Stimulated activated CD4-positive, alpha-beta T cell treated with anti-CD3 and anti-CD28 coated beads, Interleukin-4, amount 100 ng/mL, for 48 hours (primary cell): ENCODE measurements at places on chromosomes 12 and 14.

- peak; percentile 5 for DNase-seq
Observed at GRCh38 chr12:45655186-45655585, 74.3 kb upstream of the ARID2 start.

GRCh38 chr12:97493731-97494130 is 31.1 kb downstream of the RMST start:
- no peak for DNase-seq

DNA sequence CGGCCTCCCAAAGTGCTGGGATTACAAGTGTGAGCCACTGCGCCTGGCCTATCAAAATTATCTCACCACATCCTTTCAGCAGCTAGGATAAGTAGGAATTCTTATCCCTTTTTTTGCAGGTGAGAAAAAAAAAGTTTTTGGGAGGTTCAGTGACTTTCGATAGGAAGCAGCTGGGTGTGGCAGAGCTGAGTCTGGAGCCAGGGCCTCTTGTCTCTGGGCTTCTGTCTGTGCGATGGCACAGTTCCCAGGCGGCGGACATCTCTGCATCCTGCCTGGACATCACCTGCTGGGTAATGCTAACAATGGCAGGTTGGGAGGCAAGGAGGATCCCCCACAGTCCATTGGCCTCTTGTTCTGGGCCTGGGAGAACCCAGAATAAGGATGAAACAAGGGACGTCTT is 12.5 kb downstream of the NRXN3 start:
- DNase-seq = no peak

- DNase-seq = no peak
Observed at GRCh38 chr14:61591862-61592261, 103.5 kb upstream of the HIF1A start.

GRCh38 chr12:98483621-98484503 is 31.5 kb upstream of the TMPO start:
- DNase-seq = no peak

DNA sequence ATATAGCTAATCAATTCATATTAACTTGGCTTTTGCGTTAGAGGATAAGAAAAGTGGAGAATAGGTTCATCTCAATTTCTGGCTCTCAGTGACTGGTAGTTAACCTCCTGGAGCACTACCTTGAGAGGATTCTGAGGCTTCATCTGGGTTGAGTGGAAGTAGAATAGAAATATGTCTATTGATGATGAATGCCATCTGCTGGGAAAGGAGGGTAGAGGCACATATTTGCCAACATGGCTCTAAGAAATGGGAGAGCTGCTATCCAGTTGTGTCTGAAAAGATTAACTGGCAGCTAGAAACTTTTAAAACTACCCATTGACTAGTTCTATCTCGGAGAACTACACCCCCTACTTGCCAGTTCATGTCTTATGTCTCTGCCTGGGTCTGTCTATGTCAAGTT is 530.1 kb downstream of the NRXN3 start:
- DNase-seq = no peak

- DNase-seq = no peak
Observed at GRCh38 chr14:70789961-70790360, 19.4 kb downstream of the MAP3K9 start.

GRCh38 chr12:68252077-68252476 is 1.3 kb downstream of the IL22 start:
- no peak for DNase-seq

- DNase-seq = no peak
Observed at GRCh38 chr14:93073358-93073707, 42.4 kb downstream of the ITPK1 start.

DNA sequence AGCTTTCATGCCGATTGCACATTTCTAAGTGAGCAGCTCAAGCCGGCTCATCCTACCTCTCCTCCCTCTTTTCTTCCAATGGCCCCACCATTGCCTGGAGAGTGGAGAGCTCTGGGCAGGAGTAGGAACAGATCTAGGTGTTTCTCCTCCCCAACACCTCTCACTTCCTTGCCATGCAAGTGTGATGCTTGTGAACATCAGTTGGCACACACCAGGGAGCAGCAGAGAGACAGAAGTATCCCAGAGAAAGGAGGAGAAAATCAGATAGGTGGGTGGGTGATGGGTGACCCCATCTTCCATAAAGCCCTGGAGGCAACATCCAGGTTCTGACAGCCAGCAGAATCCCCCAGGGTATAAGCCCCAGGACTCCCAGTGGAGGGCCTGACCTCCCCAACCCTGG is 27.8 kb downstream of the NPC2 start:
- DNase-seq = no peak

GRCh38 chr12:50188875-50189575 is 21.9 kb upstream of the CERS5 start:
- peak; percentile 36 for DNase-seq

DNA sequence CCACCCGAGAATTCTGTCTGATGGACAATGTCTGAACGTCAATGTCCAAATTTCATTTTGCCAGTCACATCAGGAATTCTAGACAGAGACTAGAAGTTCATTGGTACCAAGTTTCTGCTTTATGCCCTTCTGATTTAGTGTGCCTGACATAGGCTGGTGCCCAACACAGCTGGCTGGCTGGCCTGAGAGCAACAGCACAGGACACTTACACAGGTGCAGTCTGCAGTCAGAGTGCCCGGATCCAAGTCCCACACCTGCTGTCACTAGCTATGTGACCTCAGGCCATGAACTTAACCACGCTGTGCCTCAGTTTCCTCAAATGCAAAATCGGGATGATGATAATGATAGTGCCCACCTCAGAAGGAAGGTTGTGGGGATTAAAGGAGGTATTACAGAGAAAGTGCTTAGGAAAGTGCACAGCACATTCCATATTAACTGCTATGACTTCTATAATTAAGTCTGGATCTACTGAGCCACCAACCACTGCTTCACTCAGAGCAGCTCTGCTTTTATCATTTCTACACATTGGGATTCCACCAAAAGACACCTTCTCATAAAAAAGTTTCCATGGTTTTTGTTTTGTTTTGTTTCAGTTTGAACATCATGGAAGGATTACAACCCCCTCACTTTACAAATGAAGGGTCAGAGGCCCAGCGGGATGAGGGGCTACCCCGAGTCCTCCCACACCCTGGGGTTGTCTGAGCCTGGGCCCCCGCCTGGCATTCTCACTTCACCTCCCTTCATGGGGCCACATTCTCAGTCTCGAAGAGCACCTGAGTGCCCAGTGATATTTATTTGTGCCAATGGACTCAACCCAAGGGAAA is 168.8 kb upstream of the BCL2L14 start:
- peak; percentile 38 for DNase-seq

DNA sequence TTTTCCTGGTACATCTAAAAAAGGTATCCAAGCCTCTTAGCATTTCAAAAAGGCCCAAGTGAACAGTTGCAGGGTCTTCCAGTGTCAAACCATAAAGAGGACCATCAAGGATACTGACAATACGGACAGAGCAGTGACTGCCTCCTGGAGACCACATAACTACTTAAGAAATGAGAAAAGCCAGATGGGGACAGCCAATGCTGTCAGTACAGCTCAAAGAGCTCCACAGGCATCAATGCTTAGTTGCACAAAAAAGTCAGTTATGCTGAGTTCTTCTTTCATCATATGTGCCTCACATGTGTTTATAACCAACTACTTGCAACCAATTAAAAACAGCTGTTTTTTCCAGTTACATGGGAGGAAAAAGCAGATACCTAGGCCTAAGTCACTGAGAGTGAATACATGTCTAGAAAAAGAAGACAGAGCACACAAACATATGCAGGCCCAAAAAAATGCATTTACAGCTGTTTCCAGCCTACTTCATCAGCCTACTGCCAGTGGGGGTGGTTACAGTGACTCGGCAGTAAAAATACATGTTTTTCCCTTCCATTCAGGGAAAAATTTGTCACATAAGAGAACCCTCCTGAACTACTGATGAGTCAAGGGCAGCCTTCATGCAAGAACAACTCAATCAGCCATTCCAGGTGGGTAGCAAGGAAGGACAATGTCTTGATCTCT is 84.0 kb downstream of the DCAF5 start:
- no peak for DNase-seq

GRCh38 chr12:100612606-100613005 is 39.1 kb downstream of the GAS2L3 start:
- no peak for DNase-seq

DNA sequence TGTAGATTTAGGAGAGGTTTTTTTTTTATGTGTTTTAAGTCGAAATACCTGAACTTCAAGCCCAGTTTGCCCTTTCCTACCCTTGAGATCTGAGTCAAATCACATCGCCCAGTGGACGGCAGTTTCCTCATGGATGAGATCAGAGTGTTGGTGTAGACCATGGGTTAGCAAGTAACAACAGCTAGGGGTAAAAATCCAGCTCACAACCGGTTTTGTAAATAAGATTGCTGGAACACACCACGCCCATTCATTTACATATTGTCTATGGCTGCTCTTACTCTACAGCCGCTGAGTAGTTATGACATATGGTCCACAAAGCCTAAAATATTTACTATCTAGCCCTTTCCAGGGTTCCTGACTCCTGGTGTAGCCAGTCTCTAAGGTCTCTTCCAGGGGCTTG is 158.5 kb upstream of the PLEKHG7 start:
- DNase-seq = no peak

DNA sequence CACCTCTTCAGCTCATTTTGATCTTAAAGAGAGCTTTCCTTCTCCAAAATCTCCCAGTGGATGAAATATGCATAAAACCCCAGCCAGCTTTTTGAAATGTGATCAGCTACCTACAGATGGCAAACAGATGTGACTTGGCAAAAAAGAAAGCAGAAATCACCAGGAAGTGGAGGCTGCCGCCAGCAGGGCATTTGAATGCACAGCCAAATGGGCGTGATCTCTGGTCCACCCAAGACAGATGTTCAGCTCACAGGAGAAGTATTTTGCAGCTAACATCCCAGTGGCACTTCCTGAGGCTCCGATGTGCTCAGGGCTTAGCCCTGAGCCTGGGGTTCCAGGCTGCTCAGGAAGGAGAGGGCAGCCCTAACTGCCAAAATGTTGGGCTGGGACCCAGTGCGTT is 78.3 kb downstream of the LGMN start:
- no peak for DNase-seq

GRCh38 chr14:97268097-97268496 is 470.9 kb downstream of the VRK1 start:
- DNase-seq = no peak

DNA sequence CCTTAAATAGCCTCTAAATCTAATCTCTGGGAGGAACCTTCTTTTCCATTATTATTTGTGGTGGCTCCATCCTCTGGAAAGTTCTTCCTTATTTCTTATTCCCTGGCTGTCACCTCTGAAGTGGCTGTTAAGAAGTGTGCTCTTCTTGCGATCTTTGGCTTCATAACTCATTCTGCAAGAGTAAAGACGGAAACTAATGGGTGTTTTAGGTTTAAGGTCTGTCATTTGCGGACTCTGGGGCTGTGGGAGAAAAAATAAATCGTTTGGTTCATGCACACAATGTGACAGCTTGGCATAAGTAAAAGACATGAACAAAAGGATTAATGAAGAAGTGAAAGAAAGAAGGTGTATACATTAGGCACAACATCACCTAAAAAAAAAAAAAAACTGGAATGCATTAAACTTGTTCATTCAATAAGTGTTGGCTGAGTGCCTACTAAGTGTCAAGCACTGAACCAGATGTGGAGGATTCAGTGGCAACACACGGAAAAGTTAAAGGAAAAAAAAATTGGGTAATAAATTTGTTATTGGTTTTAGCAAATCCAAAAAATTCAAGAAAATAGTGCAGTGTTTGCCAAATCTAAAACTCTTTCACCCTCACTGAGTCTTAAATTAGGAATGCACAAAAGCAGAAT is 99.5 kb downstream of the ERGIC2 start:
- no peak for DNase-seq

DNA sequence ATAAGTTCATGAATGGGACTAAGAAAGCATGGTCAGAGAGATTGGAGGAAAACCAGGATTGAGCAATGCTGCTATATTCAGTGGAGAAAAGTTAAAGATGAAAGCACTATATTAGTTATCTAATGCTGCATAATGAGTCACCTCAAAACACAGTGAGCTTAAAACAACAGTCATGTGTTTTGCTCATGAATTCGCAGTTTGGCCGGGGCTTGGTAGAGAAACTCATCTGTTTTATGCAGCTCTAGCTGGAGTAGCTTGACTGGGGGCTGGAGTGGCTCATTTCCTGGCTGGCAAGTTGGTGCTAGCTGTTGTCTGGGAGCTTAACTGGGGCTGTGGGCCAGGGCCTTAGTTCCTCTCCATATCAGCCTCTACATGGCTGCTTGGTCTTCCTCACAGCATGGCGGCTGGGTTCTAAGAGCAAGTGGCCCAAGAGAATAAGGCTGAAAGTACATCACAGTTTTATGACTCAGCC is 90.1 kb downstream of the ADCK1 start:
- no peak for DNase-seq

DNA sequence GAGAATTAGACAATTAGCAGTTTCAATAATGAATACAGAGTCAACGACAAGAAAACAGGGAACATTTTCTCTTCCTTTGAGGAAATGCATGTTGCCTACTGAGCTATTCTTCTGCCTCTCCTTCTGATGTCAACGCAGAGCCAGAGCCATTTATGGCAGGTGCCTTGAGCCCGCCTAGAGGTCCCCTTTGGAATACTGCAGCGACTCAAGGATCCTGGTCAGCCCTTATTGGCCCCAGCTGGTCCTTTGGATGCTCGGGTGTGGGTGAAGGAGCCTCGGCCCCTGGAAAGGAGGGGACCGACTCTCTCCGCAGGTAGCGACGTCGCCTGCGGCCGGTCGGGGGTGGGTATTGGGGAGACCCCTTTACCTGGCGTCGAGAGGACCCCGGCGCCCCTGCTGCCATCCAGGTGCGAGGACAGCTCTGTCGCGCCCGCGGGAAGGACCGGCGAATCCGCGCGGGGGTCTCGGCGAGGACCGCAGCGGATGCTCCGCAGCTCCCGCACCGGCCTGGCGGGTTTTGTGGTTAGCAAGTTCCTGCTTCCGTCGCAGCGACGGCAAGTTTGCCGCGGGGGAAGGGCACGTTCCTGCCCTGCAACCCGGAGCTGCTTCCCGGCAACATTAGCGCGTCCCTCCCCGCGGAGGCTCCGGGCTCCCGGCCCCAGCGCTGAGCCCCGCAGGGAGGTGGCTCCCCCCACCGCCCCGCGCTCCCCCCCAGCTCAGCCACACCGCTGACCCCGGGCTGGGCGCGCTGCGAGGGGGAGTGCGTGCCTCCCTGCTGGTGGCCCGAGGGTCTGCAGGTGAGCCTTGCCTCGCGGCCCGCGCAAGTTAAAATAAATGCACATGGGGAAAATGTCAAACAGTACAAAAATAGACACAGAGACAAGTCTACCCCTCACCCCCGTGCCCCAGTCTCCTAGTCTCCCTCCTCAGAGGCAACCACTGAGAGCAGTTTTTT is at the start of gene MANSC1:
Gene MANSC1 (minus strand): TSS at position 532 of the 955 bp plus-strand sequence. CDS start 6,928 bp downstream, outside the sequence.
- DNase-seq = peak; percentile 43

DNA sequence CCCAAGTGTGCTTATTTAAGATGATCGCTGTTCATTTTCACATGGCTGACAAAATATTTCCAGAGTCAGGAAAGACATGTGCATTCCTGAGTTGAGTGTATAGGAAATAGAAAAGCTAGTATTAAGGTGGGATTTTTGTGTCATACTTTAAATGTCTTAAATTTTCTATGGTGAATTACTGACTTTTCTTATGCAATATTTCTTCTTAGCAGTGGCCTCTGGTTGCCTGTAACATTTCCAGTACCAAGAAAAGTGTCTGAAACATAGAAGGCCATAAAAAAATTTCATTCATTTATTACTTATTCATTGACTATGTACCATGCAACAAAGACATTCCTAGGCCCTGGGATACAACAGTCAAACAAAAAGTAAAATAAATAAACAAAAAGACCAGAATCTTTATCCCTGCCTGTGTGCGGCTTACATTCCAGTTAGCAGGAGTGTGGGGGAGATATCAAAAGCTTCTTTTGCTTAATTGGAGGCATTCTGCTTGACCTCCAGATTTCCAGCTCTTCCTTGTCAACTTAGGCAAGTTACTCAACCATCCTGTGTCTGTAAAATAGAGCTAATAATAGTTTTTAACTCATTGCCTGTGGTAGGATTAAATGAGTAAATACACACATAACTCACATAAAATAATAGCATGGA is 216.3 kb upstream of the FLRT2 start:
- DNase-seq = no peak
